ENCODE measurements at places on chromosomes 5 and 9. TPM values are rescaled to one million over a fixed set of nuclear protein-coding genes. Genes with fewer than 3 reads are reported as not detected.

- no peak for DNase-seq
These were observed 154.5 kb upstream of the APC start for GRCh38 chr5:112583166-112583565.

GRCh38 chr5:155189981-155190380, 176.4 kb downstream of the KIF4B start:
- no peak for DNase-seq

- DNase-seq: no peak
These were observed 10.2 kb downstream of the GFRA3 start for GRCh38 chr5:138264183-138264582.

Gene CDH18
- not detected for total RNA-seq

GRCh38 chr9:130899051-130899748, 2.6 kb upstream of the QRFP start:
- no peak for DNase-seq

Gene POU5F2
- total RNA-seq: 1.6 TPM

DNA sequence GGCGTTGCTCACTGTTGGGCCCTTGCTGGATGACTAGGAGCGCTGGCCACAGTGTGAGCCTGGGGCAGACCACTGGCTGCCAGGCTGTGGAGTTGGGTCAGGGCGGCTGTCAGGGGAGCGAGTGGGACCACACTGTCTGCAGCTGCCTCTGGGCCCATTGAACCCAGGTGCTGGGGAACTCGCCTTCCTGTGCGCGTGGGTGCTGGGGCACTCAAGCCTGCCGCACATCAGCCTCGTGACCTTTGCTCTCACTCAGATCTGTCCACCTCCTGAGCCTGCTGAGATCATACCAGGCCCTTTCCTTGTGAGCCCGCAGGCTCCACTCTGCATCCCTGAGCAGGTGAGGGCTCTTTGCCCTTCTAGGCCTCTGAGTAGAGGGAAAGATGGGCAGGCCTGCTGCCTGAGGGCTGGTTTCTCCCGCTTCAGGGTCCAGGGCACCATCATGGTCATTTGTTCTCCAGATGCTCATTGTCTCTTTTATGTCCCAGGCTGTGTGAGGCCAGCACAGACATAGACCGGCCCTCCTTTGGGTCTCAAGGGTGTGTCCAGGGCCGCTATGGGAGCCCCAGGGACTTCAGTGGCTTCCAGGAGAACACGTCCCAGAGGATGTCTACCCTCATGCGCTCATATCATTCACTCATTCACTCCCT, 26.5 kb downstream of the WNK2 start:
- no peak for DNase-seq

- DNase-seq: no peak
These were observed 529 bp downstream of the UBAC1 start for GRCh38 chr9:135960411-135961276.

DNA sequence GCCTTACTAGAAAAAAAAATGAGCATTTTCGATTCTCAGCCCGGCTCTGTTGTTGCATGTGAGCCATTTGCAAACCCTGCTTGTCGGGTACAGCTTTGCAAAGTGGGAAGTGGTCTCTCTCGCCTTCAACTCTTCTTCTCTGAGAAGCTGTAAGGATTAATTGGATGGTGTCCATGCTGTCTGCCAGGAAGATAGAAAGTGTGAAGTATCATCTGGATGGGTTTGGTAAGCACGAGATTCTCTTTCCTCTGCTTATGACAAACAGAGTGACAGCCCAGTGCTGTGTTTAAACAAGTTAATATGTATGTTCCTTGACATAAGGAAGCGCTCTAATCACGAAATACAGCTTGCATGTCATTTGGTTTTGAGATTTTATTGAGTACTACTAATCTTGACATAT, 109.1 kb upstream of the SPATA31D4 start:
- DNase-seq: no peak

Gene SLC6A19
- total RNA-seq: not detected

DNA sequence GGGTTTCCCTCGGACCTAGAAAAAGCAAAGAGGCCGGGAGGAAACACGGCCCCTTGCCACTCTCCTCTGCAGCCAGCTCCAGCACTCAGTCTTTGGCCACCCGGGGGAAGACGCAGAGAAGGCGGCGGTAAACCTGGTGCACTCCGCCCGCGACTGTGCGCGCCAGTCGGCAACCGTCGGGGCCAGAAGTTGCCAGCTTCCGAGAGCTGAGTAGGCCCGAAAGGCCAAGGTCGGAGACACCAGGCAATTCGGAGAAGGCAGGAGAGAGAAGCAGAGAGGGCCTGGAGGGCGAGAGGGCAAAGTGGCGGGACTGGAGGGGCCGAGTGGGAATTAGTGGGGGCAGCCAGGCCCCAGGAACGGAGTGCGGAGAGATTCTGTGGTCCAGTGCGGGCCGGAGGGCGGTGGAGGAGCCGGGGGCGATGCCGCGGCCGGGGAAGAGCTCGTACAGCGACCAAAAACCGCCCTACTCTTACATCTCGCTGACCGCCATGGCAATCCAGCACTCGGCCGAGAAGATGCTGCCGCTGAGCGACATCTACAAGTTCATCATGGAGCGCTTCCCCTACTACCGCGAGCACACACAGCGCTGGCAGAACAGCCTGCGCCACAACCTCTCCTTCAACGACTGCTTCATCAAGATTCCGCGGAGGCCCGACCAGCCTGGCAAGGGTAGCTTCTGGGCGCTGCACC, at the start of gene FOXB2:
TSS of gene FOXB2 (plus strand) at position 420 of the 690 bp plus-strand sequence. CDS start at position 420, 0 bp downstream.
- DNase-seq: no peak

GRCh38 chr5:131959906-131960305, 14.4 kb upstream of the MEIKIN start:
- DNase-seq: no peak

Gene PCDHGA4
- 0.34 TPM for total RNA-seq

DNA sequence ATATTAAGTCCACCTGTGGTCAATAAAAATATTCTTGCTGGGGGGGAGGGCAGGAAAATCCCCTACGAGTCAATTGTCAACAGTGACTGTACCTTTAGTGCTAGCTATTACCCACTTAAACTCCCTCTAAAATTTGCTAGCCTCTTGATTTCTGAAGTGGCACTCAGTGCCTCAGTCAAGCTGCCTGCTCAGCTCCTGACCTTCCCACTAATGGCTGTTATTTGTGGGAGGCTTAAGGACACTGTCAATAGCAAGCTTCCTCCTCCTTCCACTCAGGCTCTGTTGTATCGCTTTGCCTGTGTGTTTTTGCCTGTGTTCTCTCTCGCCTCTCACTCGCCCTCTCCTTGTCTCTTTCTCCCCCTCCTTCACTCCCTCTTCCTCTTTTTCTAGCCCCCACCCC, 140.8 kb downstream of the BNC2 start:
- DNase-seq: no peak

DNA sequence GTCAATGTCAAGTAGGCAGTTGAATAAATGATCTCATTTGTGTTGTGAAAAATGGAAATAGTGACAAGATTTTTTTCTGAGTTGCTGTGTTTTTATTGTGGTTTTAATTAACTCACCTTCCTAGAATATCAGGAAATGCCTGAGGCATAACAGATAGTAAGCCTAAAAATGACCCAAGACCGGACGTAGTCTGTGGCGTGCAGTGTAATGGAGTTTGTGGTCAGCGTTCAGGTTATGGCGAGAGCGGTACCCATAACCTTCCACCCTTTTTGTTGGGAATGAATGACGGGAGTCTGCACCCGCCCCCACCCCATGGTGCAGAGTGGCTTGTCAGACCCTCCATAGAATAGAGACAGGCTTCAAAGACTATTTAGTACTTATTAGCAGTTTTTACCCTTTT, 119.3 kb downstream of the GALNT10 start:
- no peak for DNase-seq

DNA sequence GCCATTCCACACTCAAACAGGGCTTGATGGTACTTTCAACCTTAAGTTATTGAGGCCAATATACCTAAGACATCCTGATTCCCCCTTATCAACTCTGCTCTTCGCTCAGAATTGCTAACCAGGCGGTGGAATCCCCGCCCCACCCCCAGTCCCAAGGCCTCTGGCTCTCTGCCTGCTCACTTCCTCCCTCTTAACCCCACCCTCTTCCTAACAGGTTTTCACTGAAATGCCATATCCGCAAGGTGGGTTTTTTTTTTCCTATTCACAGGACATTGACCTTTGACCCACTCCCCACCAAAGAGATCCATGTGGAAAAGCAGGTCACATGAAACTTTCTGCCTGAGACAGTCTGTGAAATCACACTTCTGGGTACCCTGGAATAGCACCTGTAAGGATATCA, 66.6 kb upstream of the IFNK start:
- DNase-seq: no peak

- DNase-seq: no peak
These were observed 127.7 kb downstream of the DIRAS2 start for GRCh38 chr9:90514877-90515276.

Gene SPATA31A3
- not detected for total RNA-seq

DNA sequence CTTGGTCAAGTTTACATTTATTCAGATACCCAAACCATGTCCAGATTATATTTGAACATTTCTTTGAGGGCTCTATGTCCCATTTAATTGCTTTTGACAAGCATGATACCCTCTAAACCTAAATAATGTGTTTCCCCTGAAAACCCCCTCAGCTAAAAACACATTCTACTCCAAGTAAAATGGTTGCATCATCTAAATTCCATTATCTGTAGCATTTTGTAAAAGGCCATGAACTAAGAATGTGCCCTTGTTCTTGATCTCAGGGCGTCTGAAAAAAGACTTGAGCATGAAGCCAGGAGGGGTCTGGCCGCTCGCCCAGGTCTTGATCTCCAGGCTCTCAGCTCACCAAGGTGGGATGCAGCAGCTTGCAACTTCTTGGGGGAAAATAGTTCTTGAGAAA, 53.5 kb upstream of the ERCC6L2 start:
- no peak for DNase-seq

DNA sequence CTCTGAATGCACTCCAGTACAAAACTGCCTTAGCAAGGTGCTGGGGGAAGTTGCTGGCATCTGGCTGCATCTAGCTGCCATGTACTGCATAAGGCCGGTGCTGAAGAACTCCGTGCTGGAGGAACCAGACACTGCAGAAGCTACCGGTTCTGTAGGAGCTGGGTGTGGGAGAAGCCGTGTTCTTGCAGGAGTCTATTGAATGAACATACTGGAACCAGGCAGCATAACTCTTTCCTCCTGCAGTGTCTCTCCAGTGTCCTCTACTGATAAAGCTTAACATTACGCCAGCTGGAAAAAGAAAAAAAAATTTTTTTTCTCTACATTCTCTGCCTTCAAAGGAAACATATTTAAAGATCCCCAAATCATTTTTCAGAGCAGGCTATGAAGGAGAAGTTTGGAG, 38.5 kb downstream of the VPS13A start:
- no peak for DNase-seq

Gene PLAC8L1
- total RNA-seq: 2.3 TPM

Gene CTXN3
- total RNA-seq: not detected

GRCh38 chr9:21624675-21625644, 142.8 kb upstream of the IFNE start:
- DNase-seq: no peak

Gene SLC12A7
- 68.3 TPM for total RNA-seq

GRCh38 chr9:131668057-131668438, 71.8 kb downstream of the RAPGEF1 start:
- no peak for DNase-seq

- DNase-seq: no peak
These were observed 351.0 kb downstream of the ASTN2 start for GRCh38 chr9:117063721-117064471.

Gene ECM2
- total RNA-seq: not detected

Gene CARTPT
- total RNA-seq: not detected

Gene GABRA6
- not detected for total RNA-seq

GRCh38 chr5:95615164-95615467, 4.8 kb upstream of the GPR150 start:
- no peak for DNase-seq

GRCh38 chr5:124831687-124832240, 85.3 kb upstream of the ZNF608 start:
- DNase-seq: no peak

Gene SYK
- total RNA-seq: 7.5 TPM

- DNase-seq: no peak
These were observed 26.3 kb upstream of the SYNPO start for GRCh38 chr5:150613991-150614660.

Gene GCNT1
- 3.4 TPM for total RNA-seq

Gene NUTM2G
- total RNA-seq: not detected

Gene KLHL3
- 36.2 TPM for total RNA-seq

Gene SUSD3
- 64.0 TPM for total RNA-seq

Gene CER1
- not detected for total RNA-seq

DNA sequence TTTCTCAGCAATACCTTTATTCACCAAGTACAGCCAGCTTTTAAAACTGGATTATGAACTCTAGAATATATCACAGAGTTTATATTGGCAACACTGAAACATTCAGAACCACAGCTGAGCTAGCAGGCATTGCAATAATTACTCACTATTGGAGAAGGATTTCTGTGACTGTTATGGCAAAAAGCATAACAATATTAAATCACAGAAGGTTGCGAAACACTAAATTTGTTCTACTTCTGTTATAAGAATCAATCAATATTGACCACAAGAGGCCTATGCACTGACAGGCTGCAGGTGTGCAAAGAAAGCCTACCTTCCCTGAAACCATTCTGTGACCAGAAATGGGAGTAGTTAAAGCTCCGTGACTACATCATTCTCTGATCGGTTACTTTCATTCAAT, 59.2 kb downstream of the AP3B1 start:
- no peak for DNase-seq

DNA sequence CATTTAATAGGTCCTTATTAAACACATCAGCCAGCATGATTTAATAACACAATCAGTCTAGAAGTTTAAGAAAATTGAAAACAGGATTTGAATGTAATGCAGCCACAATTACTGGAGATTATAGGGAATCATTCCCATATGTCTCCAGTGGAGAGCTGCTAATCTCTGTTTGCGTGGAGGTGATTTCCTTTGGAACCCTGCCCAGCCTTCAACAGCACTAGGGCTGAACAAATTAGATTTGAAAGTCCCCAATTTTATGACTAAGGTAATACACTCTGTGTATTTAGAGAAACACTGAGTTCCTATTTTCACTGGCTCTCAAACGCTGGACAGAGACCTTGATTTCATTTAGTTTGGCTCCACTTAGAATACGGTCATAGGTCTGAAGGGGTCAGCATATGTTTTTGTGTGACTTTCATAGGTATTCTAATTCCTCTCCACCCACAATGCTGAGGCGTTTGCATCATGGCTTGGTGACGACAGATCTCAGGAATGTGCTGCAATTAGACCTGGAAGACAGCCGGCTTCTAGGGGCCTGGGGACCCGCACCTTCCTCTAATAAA, 508.3 kb downstream of the EBF1 start:
- DNase-seq: no peak

Gene PLEKHG4B
- total RNA-seq: not detected

GRCh38 chr5:159057426-159057825, 42.3 kb downstream of the EBF1 start:
- no peak for DNase-seq

GRCh38 chr5:167284222-167284890, 1007.1 kb upstream of the WWC1 start:
- DNase-seq: no peak

- DNase-seq: no peak
These were observed 80.3 kb downstream of the OSMR start for GRCh38 chr5:38926121-38926520.

Gene TAF11L7
- total RNA-seq: not detected

Gene PAIP1
- 36.2 TPM for total RNA-seq

Measured in naive thymus-derived CD8-positive, alpha-beta T cell (primary cell).